ENCODE measurements at places on chromosomes 7 and 10. TPM values are rescaled to one million over a fixed set of nuclear protein-coding genes. Genes with fewer than 3 reads are reported as not detected.

- H3K27ac ChIP-seq = no peak overlapping the region
- H3K36me3 ChIP-seq = no peaks in the 10 kb centered on the region
- H3K4me1 ChIP-seq = no peaks in the 10 kb centered on the region
Measured at GRCh38 chr10:131732631-131733127, 168.1 kb upstream of the PPP2R2D start.

DNA sequence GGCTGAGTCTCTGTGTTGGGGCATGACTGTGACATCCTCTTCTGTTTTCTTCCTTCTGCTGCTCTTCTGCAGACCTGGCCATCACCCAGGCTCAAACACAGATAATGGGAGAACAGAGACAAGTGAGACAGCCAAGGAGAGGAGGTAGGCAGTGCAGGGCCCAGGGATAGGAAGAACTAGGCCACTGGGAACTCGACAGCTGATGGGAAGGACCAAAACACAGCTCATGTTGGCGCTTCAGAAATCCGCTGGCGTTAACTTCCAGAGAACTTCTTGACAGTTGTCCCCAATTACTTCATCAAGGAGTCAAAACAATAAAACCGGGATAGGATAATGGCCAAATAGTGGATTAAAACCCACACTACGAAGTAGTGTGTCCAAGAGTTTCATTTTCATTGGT lies 97.0 kb upstream of the PALS2 start:
- H3K27ac ChIP-seq = no peak overlapping the region
- peaks cover 16% of the 10 kb centered on the region for H3K4me1 ChIP-seq
- no peak for DNase-seq
- no peak overlapping the region for H3K4me3 ChIP-seq
- H3K36me3 ChIP-seq = no peaks in the 10 kb centered on the region

GRCh38 chr7:64559206-64559605 lies 3.7 kb downstream of the ZNF680 start:
- peaks cover 12% of the 10 kb centered on the region for H3K4me1 ChIP-seq
- peak; percentile 46 for DNase-seq
- no peaks in the 10 kb centered on the region for H3K27me3 ChIP-seq
- H3K4me3 ChIP-seq = no peak overlapping the region
- H3K27ac ChIP-seq = peak overlapping the region; percentile 61

DNA sequence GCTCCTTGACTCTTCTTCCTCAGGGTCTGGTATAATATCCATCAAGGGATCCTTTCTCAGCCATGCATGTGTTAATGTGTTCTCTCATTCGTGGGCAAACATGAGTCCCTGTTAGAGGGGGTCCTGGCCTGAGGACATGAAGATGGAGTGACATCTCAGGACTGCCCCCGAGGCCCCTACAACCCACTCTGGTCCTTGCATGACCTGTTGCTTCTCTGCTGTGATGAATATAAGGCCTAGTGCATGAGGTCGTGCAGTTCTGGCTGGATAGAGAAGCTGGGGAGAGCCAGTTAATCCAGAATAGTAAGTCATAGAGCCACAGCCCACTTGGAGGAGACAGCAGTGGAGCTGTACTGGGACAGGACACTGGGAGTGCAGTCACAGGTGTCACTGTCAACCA lies 4.6 kb upstream of the VWC2 start:
- DNase-seq = no peak
- H3K4me3 ChIP-seq = no peak overlapping the region
- H3K27me3 ChIP-seq = peaks cover 8% of the 10 kb centered on the region
- H3K36me3 ChIP-seq = no peaks in the 10 kb centered on the region
- H3K27ac ChIP-seq = no peak overlapping the region

DNA sequence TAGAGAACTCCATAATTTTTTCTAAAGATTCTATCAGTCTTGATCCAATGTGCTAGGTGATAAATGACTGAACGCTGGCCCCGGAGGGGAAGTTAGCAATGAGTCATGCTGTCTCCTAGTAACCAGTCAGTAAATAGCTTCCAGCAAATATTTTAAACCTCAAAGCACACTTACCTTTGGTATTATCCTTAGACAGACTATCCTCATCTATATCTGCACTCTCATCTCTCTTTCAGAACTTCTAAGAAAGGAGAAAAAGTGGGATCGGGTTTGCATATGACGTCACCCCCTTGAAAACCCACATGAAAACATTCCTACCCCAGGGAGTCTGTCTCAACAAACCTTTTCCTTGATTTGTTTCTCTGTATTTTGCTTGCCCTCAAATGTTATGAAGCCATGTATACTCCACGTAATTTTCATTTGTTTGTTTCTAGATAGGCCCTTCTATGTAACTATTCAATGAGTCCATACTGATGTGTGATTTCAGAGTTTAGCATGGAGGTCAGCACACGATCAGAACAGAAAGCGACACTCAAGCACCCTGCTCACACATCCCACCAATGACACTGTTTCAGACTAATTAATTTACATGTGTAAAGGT lies 174.9 kb upstream of the NRP1 start:
- DNase-seq = peak; percentile 97
- peak overlapping the region; percentile 62 for H3K27ac ChIP-seq
- peaks cover 21% of the 10 kb centered on the region for H3K4me1 ChIP-seq
- peak overlapping the region; percentile 4 for H3K4me3 ChIP-seq
- H3K27me3 ChIP-seq = no peaks in the 10 kb centered on the region
- H3K36me3 ChIP-seq = no peaks in the 10 kb centered on the region

GRCh38 chr7:3207387-3207902 lies 93.6 kb upstream of the SDK1 start:
- no peaks in the 10 kb centered on the region for H3K36me3 ChIP-seq
- no peaks in the 10 kb centered on the region for H3K4me1 ChIP-seq
- H3K27me3 ChIP-seq = no peaks in the 10 kb centered on the region
- H3K27ac ChIP-seq = no peak overlapping the region
- no peak overlapping the region for H3K4me3 ChIP-seq
- DNase-seq = no peak

GRCh38 chr7:74387606-74388005 lies 66.1 kb upstream of the GTF2IRD1 start:
- no peak for DNase-seq
- no peak overlapping the region for H3K27ac ChIP-seq
- H3K27me3 ChIP-seq = no peaks in the 10 kb centered on the region
- H3K4me1 ChIP-seq = no peaks in the 10 kb centered on the region

TRIM50 gene
- total RNA-seq = not detected

ZNF736 gene
- total RNA-seq = 4.4 TPM

NOBOX gene
- total RNA-seq = not detected
